ENCODE measurements at places on chromosomes 7 and 10.

DNA sequence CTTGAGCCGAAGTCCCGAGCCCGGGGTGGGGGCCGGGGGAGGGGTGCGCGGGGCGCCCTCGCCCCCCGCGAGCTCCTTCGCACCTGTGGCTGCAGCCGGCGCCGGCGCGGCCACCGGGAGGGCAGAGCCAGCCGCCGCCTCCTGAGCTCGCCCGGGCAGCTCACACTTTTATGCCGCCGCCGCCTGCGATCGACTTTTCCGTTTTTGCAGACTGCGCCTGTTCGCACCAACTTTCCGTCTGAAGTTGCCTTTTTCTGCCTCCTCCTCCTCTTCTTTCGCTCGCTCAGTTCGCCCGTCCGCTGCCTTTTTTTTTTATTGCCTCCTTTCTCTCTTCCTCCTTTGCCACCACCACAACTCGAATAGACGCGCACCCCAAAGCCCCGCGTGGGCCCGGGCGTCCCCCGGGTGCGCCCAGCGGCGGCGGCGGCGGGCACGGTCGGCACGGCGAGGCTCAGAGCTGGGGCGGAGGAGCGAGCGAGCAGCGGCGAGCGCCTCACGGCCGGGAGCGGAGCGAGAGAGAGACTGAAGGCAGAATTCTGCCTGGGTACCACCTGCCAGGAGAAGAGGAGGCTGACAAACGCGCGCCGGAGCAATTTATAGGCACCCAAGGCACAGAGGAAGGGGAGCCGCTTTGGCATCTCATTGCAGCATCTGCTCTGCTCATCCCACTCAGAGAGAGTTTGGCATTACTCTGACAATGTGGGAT, at the start of gene C1QL3:
TSS of gene C1QL3 (minus strand) at position 569 of the 706 bp plus-strand sequence. CDS start 814 bp downstream, outside the sequence.
- DNase-seq: no peak

- DNase-seq: no peak
Observed at GRCh38 chr10:77817541-77817940, 109.0 kb downstream of the DLG5 start.

- no peak for DNase-seq
Observed at GRCh38 chr10:3533296-3533695, 251.7 kb downstream of the KLF6 start.

GRCh38 chr10:94235461-94235860, 127.3 kb downstream of the NOC3L start:
- DNase-seq: no peak

DNA sequence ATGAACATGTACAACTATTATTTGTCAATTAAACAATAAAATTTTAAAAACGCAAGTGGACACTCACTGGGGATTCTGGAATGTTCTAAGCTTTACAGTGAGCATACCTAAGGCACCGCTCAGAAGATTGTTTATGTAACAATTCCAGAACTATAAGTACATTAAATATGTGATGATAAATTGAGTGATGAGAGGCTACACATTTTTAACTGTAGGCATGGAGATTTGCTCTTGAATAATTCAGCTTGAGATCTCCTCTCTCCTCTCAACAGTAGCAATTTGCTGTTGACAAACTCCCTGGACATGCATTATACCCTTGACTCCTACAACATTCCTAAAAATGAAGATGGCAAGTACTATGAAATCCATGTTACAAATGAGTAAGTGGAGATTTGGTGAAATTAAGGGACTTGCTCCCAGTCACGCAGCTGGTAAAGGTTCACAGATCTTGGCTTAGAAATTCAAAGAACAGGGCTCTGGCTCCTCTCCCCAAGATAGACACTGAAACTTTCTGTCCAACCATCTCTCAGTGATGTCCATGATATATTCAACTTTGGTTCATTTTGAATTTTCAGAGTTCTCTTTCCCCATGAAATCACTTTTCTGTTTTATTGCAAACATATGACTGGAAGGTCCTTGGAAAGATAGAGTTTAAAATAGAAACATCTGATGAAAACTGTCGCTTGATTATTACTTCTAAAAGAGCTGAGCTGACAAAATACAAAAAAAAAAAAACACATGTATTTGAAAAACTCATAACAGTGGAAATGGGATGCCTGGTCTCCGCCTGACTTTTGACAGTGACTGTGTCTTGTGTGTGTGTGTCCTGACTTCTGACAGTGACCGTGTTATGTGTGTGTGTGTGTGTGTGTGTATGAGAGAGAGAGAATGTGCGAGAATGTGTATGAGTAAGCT, 488.3 kb downstream of the TNS3 start:
- DNase-seq: no peak
